Activated naive CD4-positive, alpha-beta T cell treated with anti-CD3 and anti-CD28 coated beads, Interleukin-2, amount 50 U/mL, for 72 hours (primary cell): ENCODE measurements at places on chromosomes 2 and 18. TPM values are rescaled to one million over a fixed set of nuclear protein-coding genes. Genes with fewer than 3 reads are reported as not detected.

DNA sequence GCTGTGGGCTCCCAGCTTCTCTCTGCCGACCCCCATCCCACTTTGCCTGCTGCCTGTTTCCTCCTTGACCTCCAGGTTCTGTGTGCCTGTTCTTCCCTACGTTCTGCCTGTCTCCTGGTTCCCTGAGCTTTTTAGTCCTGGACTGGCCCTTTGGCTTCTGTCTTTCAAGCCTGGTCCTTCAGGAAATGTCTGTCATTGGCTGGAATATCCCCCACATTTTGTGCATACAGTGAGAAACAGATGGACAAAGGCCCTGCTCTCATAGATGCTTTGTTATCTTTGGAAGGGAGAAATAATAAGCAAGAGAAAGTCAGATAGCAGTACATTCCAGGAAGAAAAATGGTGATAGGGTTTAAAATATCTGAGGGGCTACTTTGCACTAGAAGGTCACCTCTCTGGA is 5.7 kb downstream of the MGAT5 start:
- no peak for DNase-seq

DNA sequence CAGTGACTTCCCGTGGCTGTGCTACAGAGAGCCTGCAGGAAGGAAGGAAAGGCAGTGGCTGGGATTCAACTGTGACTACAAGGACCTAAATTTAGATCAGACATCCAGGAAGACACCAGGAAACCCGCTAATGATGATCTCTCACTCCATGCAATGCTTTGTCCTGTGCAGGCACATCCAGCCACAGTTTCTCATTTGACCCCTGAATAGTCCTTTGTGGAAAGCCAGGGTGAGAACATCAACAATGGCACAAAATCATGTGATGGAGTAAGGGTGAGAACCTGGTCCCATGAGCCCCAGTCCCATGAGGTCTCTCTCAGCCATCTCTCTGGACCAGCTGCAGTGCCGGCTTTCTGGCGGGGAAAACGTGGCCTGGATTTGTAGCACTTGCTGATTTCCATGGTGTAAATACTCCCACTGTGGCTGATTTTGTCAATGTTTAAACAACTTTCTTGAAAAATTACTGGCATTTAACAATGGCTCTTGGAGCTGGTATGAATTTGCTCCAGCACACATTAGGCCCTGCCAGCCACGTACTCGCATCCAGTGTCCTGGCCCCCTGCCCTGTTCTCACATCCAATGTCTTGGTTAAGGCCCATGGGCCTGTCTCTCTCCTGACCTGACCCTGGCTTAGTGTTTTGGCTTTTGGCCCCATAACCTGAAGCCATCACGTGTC is 159.0 kb upstream of the HAAO start:
- DNase-seq: no peak

DNA sequence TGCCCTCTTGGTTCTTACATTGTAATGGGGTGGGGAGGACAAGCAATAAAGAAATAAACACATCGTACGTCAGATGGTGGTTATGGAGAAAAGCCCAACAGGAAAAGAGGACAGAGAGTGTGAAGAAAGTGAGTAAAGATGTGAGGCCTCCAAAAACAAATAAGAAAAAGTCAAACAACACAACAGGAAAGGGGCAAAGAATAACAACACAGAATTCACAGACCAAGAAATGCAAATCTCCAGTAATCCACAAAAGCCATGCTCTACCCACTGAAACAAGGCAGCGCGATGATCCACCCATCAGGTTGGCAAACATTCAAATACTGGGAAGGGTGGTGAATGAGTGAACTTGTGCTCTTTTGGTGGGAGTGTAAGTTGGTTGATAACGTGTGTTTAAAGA is 16.7 kb upstream of the DUSP2 start:
- DNase-seq: no peak

DNA sequence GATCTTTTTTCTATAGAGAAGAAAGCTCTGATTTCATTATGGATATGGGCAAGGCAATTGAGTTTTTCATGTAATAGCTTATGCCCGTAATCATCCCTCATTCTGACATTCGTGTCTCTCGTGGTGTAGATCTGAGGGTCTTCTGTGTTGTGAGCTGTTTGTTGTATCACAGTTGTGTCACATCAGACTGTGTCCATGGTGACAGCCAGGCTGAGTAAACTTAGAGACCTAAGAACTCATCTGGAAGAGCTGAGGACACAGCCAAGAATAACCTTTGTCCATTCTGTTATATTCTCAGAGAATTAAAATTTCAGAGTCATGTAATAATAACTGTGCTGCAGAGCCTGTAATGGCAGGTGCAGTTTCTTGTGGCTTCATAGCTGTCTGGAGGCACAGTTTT is 116.5 kb downstream of the ATP9B start:
- DNase-seq: no peak

- DNase-seq: no peak
Observed at GRCh38 chr2:100009743-100010142, 132.6 kb downstream of the AFF3 start.

GRCh38 chr2:85251070-85251616 is 76.6 kb downstream of the TGOLN2 start:
- no peak for DNase-seq

WDFY1 gene
- 22.5 TPM for total RNA-seq

CCDC148 gene
- total RNA-seq: not detected

PCARE gene
- total RNA-seq: not detected

HYCC2 gene
- total RNA-seq: 42.1 TPM
